ENCODE measurements at places on chromosomes 16 and 17.

GRCh38 chr16:85917959-85918358 lies 19.0 kb downstream of the IRF8 start:
- no peak for DNase-seq

- DNase-seq = no peak
Measured at GRCh38 chr17:30565073-30565935, 88.1 kb downstream of the GOSR1 start.

DNA sequence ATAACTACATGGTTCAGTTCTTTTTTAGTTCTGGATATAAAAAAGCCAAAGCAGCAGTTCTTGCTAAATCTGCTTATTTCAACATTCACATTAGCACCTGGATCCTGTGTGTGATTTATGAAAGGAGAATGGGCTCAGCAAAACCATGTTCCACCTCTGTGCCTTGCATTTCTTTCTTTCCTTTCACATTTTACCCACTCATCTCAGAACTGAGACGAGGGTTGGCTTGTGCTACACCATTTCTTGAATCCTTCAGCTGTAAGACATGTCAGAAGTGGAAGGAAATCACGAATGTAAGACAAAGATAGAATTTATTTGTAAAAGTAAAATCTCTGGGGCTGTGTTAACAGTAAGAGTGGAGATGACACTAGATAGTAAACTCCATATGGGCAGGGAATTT lies 1.2 kb upstream of the UTP6 start:
- DNase-seq = no peak

- DNase-seq = no peak
Measured at GRCh38 chr17:65389426-65389825, 172.0 kb downstream of the AXIN2 start.

GRCh38 chr17:78112518-78113471 lies 15.8 kb downstream of the TMC6 start:
- DNase-seq = peak; percentile 29

- no peak for DNase-seq
Measured at GRCh38 chr17:56244268-56244890, 91.1 kb downstream of the ANKFN1 start.

DNA sequence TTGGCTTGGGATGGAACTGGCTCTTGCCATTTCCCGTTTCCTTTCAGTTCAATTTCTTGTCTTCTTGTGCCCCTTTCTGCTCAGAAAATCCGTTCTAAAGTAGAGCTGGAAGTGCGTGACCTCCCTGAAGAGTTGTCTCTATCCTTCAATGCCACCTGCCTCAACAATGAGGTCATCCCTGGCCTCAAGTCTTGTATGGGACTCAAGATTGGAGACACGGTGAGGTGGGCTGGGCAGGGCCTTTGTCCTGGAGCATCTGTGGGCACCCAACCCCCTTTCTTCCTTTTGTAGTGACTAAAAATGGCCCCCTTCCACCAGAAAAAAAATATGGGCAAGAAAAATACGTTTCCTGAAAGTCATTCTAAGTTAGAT lies 32.9 kb upstream of the EFCAB13 start:
- DNase-seq = no peak

DNA sequence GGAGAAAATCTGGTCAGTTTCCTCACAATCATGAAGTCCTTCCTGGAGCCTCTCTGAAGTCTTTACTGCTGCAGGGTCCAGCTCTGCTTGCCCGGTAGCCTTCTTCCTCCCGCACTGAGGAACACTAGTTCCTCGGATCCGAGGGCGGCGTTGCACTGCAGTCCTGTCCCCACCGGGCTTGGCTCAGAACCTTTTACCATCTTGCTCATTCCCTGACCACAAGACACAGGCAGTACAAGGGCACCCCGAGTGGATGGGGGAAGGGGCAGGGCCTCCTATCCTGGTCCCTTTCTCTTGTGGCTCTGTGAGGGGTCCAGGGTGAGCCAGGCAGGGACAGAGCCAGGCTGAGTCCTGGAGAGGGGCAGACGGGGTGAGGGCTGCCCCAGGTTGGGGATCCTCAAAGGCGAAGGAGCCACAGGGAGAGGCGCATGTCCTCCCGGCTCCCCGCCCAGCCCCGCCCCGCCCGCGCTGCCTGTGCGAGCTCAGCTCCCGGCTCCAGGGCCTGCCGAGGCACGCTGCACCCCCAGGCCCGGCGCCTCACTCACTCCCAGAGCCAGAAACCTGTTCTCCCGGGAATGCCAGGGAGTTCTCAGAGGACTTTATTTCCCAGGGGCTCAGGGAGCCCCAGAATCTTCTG lies 1.5 kb downstream of the FOXN1 start:
- DNase-seq = no peak

GRCh38 chr16:15950161-15950854 lies 892 bp downstream of the ABCC1 start:
- DNase-seq = peak; percentile 53

DNA sequence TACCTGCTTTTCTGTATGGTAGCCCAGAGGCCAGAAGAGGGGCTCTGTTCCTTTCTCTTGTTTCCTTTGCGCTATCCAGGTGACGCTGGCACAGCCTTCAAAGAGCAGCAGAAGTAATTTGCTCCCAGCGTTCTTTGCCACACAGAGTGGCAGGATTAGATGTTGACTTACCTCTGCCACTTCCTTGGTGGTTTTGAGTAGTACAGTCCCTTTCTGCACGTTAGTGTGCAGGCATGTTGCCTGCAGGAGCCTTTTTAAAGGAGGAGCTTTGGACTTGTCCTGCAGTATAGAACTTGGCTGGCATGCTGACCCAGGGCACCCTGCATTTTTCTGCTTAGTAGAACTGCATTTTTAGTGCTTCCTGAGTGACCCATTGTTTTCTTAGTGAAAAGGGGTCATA lies at the start of gene ABCC11:
TSS of gene ABCC11 (minus strand) at position 229 of the 400 bp plus-strand sequence. CDS start 15,618 bp downstream, outside the sequence.
- DNase-seq = no peak

DNA sequence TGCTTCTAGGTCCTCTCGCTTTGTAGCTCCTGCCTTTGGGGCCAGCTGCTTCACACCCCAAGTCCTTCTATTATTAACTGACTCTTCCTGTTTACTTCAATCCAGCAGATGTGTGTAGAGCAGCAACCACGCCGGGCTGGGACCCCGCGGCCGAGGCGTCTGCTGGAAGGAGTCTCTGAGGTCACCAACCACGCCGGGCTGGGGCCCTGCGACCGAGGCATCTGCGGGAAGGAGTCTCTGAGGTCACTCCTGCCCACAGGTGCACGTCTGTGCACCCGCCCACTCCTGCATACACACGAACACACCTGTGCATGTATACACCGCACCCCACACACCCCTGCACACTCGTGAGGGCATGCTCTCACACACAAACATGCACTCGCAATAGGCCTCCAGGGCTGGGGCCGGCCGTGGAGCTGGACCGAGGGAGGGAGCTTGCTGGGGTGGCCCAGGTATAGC lies 7.8 kb upstream of the TEX19 start:
- no peak for DNase-seq

GRCh38 chr17:46264456-46265198 lies 30.3 kb upstream of the LRRC37A start:
- DNase-seq = peak; percentile 81

DNA sequence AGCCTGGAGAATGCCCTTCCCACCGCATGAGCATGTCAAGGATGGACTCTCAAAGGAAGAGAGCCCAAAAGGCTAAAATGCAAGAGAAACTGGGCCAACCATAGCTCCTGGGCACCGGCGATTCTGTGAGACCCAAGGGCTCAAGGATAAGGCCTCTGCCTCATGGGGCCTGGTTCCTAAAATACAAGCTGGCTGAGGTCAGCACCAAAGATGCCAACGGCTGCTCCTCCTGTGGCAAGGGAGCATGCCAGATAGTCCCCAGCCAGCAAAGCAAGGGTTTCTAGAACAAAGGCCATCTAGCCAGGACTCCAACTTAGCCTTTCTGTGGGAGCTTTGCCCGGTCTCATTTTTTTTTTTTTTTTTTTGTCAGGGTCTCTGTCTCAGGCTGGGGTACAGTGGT lies 20.1 kb downstream of the GPRC5B start:
- no peak for DNase-seq

- DNase-seq = no peak
Measured at GRCh38 chr17:80839970-80840369, 151.7 kb upstream of the CHMP6 start.

DNA sequence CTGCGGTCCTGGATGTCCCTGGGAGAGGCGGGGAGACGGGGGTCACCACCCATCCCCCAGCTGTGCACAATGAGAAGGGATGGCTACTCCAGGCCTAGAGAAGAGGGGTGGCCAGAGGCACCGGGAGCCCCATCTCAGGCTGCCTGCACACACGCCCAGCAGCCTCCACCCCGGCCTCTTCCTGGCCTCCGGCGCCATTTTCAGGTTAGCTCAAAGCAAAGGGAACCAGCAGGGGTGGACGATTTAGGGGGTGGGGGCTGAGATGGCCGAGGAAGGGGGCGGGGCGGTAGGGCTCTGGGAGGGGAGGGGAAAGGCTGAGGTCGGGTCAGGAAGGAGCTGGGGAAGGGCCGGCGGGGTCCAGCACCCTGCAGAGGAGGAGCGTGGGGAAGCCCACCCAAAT lies 42.8 kb downstream of the SRCIN1 start:
- DNase-seq = no peak

DNA sequence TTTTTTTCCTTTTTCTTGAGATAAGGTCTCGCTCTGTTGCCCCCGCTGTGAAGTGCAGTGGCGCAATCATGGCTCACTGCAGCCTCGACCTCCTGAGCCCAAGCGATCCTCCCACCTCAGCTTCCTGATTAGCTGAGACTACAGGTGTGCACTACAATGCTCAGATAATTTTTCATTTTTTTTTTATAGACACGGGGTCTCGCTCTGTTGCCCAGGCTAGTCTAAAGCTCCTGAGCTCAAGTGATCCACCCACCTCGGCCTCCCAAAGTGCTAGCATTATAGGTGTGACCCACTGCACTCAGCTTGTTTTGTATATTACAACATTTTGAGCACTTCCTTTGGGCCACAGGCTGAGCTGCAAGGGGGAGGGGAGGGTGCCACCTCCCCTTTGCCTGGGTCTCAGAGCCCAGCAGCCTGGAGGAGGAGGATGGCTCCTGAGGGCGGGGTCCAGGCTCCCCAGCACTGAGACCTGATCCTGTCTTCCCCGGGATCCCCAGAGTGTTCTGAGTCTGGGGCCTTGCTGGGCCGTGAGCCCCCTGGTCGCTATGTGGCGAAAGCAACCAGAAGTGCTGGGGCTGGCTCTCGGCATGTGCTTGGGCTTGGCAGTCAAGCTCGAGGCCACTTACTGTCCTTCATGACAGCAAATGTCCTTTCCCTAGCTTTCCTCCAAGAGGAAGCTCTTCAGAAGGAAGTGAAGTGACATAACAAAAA lies 8.1 kb downstream of the DEF8 start:
- DNase-seq = no peak

DNA sequence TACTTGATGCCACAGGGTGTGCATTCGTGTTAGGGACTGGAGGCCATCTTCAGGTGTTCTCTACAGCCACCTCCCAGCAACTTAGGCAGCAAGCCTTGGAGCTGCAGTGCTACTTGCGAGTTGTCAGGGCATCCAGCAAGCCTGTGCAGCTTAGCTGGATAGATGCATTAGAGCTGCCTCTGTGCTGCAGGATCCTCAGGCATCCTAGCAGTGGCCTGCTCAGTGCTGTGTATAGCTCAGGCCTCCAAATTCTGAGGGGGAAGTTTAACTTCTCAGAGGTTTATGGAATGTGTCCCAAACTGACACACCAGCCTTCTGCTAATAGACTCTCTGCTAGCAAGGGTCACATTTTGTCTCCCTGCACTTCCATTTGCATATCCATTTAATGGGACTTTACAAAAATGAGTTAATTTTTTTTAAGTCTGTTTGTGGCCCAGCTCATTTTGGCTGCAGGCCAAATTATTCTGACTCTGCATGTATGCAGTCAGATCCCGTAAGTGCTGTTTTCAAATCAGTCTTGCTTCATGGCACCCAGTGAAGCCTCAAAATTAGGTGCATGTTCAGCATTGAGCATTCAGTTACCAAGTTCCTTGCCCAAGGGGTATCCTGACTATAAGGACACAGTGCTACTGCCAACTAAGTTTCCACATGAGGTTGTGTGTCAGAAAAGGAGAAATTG lies 6.8 kb downstream of the GABARAPL2 start:
- DNase-seq = no peak
